ENCODE measurements at places on chromosomes 4 and X. TPM values are rescaled to one million over a fixed set of nuclear protein-coding genes. Genes with fewer than 3 reads are reported as not detected.

The CT45A7 gene
- total RNA-seq, result not detected

- no peak for DNase-seq
- no peak overlapping the region for H3K27ac ChIP-seq
- H3K4me3 ChIP-seq, result no peak overlapping the region
- no peaks in the 10 kb centered on the region for H3K4me1 ChIP-seq
- peaks cover 27% of the 10 kb centered on the region for H3K27me3 ChIP-seq
Measured at GRCh38 chrX:23372220-23372902, 37.7 kb downstream of the PTCHD1 start.

The NEUROG2 gene
- total RNA-seq, result 0.12 TPM

- no peaks in the 10 kb centered on the region for H3K36me3 ChIP-seq
- DNase-seq, result peak; percentile 21
- no peak overlapping the region for H3K27ac ChIP-seq
- H3K27me3 ChIP-seq, result no peaks in the 10 kb centered on the region
Measured at GRCh38 chr4:85370400-85371032, 104.4 kb upstream of the ARHGAP24 start.

GRCh38 chrX:135345107-135345589 is 35.9 kb downstream of the ETDC start:
- H3K4me3 ChIP-seq, result peak overlapping the region; percentile 70
- peaks cover 4% of the 10 kb centered on the region for H3K4me1 ChIP-seq
- DNase-seq, result no peak
- no peaks in the 10 kb centered on the region for H3K27me3 ChIP-seq
- H3K27ac ChIP-seq, result peak overlapping the region; percentile 76

GRCh38 chr4:99149426-99150019 is 5.4 kb upstream of the ADH4 start:
- H3K4me3 ChIP-seq, result no peak overlapping the region
- no peaks in the 10 kb centered on the region for H3K36me3 ChIP-seq
- H3K27ac ChIP-seq, result no peak overlapping the region
- DNase-seq, result no peak
- H3K27me3 ChIP-seq, result no peaks in the 10 kb centered on the region
- no peaks in the 10 kb centered on the region for H3K4me1 ChIP-seq

The MAPK10 gene
- total RNA-seq, result 0.52 TPM

GRCh38 chr4:70533791-70534190 is 15.4 kb downstream of the AMTN start:
- H3K4me1 ChIP-seq, result no peaks in the 10 kb centered on the region
- H3K36me3 ChIP-seq, result no peaks in the 10 kb centered on the region
- H3K27ac ChIP-seq, result no peak overlapping the region
- H3K4me3 ChIP-seq, result no peak overlapping the region
- H3K27me3 ChIP-seq, result no peaks in the 10 kb centered on the region
- DNase-seq, result no peak

DNA sequence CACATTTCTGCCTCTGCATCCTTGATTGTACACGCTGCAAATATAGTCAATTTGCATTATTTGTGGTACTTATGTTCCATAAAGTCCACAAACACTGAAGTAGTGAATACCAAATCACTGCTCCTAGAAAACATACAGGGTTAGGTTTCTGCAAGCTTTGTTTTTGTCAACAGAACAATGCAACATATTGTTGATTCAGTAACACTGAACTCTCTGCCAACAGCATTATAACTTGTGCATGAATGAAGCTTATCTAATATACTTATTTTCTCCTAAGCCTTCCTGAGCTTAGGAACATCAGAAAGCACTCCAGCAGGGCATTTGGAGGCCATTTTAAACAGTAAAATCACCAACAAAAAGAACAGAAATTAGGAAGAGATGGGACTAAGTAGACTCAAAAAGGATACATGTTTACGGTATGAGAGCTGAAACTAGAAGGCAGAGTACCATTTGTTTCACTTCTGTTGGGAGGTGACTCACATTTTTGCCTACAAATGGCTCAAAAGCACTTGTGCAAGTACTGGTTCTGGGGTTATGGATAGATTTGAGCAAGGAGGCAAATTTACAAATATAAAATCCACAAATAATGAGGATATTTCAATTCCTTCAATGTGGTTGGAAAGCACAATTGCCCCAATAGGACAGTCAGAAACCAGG is 14.1 kb downstream of the COX18 start:
- no peaks in the 10 kb centered on the region for H3K27me3 ChIP-seq
- H3K4me3 ChIP-seq, result no peak overlapping the region
- DNase-seq, result no peak
- H3K4me1 ChIP-seq, result no peaks in the 10 kb centered on the region
- peaks cover 7% of the 10 kb centered on the region for H3K36me3 ChIP-seq

DNA sequence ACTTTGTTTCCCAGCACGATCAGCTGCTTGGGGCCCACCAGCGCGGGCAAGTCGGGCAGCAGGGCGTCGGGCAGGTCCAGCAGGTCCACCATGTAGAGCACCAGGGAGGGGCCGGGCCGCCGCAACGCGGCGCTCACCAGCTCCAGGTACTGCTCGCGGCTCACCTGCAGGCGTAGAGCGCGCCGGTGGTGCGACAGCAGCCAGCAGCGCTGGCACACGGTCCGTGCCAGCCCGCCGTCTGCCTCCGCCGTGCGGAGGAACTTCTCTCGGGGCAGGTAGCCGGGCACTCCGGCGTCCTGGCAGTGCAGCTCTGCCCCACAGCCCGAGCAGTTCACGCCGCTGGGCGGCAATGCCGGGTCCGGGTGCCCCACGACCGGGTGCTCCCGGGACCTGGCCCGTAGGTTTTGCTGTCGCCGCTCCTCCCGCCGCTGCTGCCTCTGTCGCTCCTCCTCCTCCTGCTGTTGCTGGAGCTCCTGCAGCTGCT is 527 bp downstream of the NOA1 start:
- peaks cover 23% of the 10 kb centered on the region for H3K36me3 ChIP-seq
- peak overlapping the region; percentile 98 for H3K4me3 ChIP-seq
- H3K27me3 ChIP-seq, result no peaks in the 10 kb centered on the region
- DNase-seq, result peak; percentile 19
- H3K4me1 ChIP-seq, result peaks cover 17% of the 10 kb centered on the region

The PLXNB3 gene
- total RNA-seq, result 4.8 TPM

DNA sequence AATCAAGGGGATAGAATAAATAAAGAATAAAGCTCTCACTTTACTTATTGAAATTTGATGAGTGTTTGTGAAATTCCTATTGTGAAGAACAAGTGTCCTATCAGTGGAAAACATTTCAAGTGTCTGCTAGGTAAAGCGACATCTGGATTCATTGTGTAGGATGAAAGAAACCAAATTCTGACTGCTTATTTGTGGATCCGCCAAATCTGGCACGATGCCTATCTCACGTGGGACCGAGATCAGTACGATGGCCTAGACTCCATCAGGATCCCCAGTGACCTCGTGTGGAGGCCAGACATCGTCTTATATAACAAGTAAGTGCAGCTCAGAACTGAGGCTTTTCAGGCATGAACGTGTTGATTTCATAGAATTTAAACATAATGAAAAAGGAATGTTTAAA is 1.9 kb downstream of the CHRNA9 start:
- H3K27ac ChIP-seq, result no peak overlapping the region
- no peaks in the 10 kb centered on the region for H3K36me3 ChIP-seq
- DNase-seq, result no peak
- no peak overlapping the region for H3K4me3 ChIP-seq

DNA sequence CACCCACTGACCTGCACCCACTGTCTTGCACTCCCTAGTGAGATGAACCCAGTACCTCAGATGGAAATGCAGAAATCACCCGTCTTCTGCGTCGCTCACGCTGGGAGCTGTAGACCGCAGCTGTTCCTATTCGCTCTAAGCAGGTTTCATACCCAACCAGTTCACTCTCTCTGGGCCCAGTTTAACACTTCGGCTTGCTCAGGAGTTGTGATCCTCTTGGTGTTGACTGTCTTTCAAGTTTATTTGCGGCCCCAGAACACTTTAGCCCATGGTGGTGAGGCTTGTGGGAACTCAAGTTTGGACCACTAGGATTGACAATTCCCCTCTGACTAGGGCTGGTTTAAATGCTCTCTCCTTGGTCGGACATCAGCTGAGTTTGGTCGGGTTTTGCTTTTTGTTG is 147.0 kb downstream of the DACH2 start:
- no peak overlapping the region for H3K4me3 ChIP-seq
- H3K4me1 ChIP-seq, result no peaks in the 10 kb centered on the region
- no peaks in the 10 kb centered on the region for H3K36me3 ChIP-seq
- H3K27ac ChIP-seq, result no peak overlapping the region
- H3K27me3 ChIP-seq, result no peaks in the 10 kb centered on the region

DNA sequence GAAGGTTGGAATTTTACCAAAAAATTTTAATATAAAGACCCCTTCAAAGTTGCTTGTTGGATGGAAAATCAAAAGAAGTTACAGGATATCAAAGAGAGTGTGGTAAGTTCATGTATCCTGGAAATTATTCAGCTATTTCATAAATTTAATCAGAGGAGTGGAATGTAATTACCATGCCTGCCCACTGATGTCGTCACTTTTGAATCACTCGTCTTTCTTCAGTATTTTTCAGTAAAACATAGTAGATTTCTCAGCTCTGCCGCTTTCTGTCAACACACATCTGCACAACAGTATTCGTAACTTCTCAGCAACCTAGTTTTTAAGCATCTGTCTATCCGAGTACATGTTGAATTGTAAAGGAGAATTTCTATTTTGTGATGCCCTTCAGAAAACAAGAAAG is 2163.0 kb upstream of the AGA start:
- no peak overlapping the region for H3K27ac ChIP-seq
- no peak for DNase-seq
- H3K27me3 ChIP-seq, result no peaks in the 10 kb centered on the region
- H3K4me1 ChIP-seq, result no peaks in the 10 kb centered on the region
- no peaks in the 10 kb centered on the region for H3K36me3 ChIP-seq

GRCh38 chrX:24034485-24034884 is 7.5 kb upstream of the KLHL15 start:
- no peaks in the 10 kb centered on the region for H3K4me1 ChIP-seq
- no peak for DNase-seq
- H3K27ac ChIP-seq, result no peak overlapping the region
- H3K36me3 ChIP-seq, result no peaks in the 10 kb centered on the region

GRCh38 chrX:130261296-130261893 is 7.3 kb downstream of the ZNF280C start:
- DNase-seq, result no peak
- H3K4me1 ChIP-seq, result peaks cover 24% of the 10 kb centered on the region
- H3K27me3 ChIP-seq, result no peaks in the 10 kb centered on the region
- no peak overlapping the region for H3K27ac ChIP-seq
- H3K36me3 ChIP-seq, result no peaks in the 10 kb centered on the region

- H3K27ac ChIP-seq, result no peak overlapping the region
- H3K36me3 ChIP-seq, result no peaks in the 10 kb centered on the region
- no peaks in the 10 kb centered on the region for H3K27me3 ChIP-seq
Measured at GRCh38 chr4:26478330-26478729, 12.0 kb downstream of the CCKAR start.

GRCh38 chrX:39954851-39955250 is 142.9 kb downstream of the BCOR start:
- peaks cover 23% of the 10 kb centered on the region for H3K4me1 ChIP-seq
- no peak for DNase-seq
- H3K27me3 ChIP-seq, result no peaks in the 10 kb centered on the region
- H3K36me3 ChIP-seq, result no peaks in the 10 kb centered on the region

The HSFX4 gene
- total RNA-seq, result not detected

The NXF2 gene
- not detected for total RNA-seq

DNA sequence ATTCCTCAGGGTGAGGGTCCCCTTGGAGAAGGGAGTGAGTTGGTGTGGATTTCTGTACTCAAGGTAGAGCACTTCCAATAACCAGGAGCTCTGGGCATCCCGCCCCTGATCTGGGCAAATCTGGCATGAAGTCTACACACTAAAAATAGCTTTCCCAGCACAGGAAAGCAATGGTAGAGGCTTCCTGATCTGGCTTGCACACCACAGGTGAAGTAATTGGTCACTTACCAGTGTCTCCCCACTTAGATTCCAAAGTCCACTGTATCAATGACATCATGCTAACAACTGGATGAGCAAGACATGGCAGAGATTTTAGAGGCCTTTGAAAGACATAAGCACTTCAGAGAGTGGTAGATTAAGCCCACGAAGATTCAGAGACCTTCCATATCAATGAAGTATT is 17.8 kb upstream of the IDS start:
- H3K4me1 ChIP-seq, result peaks cover 5% of the 10 kb centered on the region
- no peak overlapping the region for H3K27ac ChIP-seq
- no peaks in the 10 kb centered on the region for H3K36me3 ChIP-seq
- DNase-seq, result no peak
- no peaks in the 10 kb centered on the region for H3K27me3 ChIP-seq

DNA sequence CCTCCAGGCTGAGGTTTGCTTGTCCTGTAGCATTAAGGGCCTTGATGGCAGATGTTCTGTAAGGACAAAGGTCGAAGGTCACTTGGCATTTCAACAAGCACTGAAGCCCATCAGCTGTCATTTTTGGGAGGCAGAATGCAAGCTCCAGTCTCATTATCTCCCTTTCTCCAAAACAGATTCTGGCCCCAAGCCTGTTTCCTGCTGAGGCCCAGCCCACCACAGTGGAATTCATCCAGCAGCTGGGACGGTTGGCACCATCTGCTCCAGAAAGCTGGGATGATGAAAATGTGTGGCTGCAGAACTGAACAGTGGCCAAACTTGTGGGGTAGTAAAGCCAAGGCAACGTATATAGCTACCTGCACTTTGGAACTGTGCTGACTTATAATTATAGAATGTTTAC is 17.7 kb upstream of the PPEF2 start:
- no peak overlapping the region for H3K27ac ChIP-seq
- H3K27me3 ChIP-seq, result no peaks in the 10 kb centered on the region
- no peaks in the 10 kb centered on the region for H3K4me1 ChIP-seq
- DNase-seq, result no peak
- H3K36me3 ChIP-seq, result no peaks in the 10 kb centered on the region

Measured in HCT116 (cell line).